ENCODE measurements at places on chromosomes 5 and 9.

DNA sequence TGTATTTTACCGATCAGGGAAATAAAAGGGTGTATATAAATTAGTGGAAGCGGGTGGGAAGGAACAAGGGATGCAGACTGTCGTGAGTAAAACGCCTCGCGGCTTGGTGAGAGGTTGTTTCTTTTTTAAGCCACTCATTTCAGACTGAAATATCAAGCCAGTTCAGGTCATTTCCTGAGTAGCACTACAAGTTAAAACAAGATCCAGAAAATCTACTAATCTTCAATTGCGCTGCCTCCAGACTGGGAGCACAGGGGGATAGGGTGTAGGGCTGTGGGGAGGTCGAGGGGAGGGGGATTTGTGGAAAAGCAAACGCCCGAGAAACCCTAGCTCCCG is 140.8 kb downstream of the TSSK1B start:
- no peak for DNase-seq

GRCh38 chr5:33075731-33076130 is 364.6 kb downstream of the NPR3 start:
- DNase-seq = no peak

- no peak for DNase-seq
Measured at GRCh38 chr5:143874312-143874711, 62.4 kb downstream of the HMHB1 start.

DNA sequence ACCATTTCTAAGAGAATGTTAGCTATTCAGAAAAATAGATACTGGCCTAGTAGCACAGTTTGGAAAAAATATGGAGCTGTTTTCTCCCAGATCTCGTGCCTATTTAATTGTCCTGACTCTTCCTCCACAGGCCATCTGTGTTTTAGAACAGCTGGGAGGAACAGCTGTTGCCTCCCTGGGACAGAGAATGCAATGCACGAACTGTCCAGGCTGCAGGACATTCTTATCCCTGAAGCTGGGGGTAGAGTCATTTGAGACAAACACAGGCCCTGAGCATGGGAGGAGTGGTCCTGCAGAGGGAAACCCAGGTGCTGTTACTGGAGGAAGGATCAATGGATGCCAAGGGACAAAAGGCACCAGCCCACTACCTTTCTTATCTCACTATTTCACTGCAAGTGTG is 20.9 kb upstream of the SPARC start:
- no peak for DNase-seq

DNA sequence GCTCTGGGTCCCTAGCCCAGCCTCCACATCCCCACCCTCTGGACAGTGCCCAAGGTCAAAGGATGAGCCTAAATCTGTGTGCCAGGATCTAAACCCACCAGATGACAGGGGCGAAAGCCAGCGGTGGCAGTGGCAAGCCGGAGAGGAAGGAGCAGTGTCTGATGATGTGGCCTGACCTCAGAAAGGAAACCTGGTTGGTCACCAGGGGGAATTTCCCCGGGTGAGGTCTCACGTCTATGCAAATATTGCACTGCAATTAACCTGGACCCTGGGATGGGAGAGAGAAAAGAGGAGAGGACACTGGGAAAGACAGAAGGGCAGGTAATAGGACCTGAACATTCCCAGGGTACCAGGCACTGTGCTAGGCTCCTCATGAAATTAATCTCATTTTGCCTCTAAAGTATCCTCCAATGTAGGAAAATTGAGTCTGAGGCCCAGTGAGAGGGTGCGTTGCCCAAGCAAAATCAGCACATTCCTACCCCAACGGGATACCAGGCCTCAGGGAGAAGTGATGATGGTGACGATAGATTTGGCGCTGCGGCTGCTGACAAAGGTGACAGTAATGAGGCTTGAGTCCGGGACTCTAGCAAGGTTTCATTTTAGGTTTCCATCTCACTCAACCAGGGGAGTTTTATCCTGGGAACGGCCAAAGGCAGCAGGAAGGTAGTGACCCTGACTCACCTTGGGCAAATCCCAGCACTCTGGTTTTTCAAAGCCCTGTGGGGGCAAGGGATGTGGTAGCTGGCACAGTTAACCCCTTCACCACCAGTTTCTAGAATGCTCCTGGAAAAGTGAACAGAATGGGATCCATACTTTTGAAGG is 13.4 kb upstream of the TNIP1 start:
- peak; percentile 28 for DNase-seq

DNA sequence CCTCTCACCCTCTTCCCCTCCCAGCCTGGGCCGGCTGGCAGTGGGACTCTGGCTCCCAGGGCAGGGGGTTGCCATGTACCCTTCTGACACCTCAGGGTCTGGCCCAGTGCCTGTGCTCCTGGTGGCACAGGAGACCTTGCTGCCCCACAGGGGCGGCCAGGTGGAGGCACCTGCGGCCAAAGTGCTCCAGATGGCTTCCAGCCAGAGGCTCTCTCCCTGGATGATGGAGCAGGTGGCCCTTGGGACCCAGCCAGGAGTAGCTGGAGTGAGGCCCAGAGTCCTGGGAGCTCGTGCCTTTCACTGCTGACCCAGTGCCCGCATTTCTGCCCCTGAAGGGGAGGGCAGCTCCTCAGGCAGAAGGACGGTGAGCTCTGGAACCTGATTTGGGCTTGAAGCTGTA is 87.3 kb downstream of the NTNG2 start:
- no peak for DNase-seq

DNA sequence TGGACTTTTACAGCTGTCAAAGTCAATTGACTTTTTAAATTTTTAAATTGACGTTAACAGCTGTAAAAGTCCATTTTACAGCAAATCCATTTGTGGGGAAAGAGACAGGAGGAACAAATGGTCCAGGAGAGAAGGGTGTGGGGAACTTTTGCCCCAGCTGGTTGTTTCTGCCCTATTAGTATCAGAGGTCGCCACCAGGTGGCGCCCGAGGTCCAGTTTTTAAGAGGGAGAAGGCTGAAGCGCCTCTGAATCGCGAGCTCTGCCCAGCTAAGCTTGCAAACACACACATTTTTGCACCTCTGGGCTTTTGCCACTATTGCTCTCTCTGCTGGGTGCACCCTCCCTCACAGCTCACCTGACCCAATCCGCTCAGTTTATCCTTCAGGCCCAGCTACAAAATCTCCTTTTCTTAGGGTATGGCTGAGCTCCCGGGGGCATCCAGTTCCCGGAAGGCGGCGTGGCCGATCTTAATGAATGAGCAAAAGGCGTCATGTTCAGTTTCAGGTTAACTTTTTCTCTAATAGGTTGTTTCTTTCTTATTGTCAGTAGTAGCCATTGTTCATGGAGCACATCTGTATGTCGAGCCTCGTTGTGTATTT is 6.3 kb upstream of the TTLL11 start:
- DNase-seq = peak; percentile 86

DNA sequence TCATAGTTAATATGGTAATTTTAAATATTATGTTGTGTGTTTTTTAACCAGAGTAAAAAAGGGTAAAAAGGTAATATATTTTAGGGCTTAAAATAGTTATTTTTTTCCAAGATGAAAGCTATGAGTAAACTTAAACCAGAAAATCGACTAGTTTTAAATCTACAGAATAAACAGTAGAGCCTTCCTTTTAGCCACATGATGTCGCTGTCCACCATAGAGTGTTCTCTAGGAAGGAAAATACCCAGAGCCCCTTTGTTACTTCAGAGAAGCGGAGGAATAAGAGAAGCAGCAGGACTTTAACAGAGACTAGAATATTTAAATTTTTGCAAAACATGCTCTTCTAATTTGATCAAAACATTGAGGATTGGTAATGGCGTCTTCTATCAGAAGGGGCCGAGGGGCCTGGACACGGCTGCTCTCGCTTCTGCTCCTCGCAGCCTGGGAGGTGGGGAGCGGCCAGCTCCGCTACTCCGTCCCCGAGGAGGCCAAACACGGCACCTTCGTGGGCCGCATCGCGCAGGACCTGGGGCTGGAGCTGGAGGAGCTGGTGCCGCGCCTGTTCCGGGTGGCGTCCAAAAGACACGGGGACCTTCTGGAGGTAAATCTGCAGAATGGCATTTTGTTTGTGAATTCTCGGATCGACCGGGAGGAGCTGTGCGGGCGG is at the start of gene PCDHA2:
TSS of gene PCDHA2 (plus strand) at position 258 of the 664 bp plus-strand sequence.
- no peak for DNase-seq

- no peak for DNase-seq
Measured at GRCh38 chr5:106401561-106401960, 1269.2 kb downstream of the EFNA5 start.

GRCh38 chr9:127723444-127723843 is 7.6 kb downstream of the TTC16 start:
- no peak for DNase-seq

GRCh38 chr5:43642428-43642827 is 39.4 kb downstream of the NNT start:
- no peak for DNase-seq
